NT2/D1 (cell line): ENCODE measurements at places on chromosomes 5 and 9.
A peak's percentile ranks its signal among the peaks of the same experiment; 100 is the strongest.

DNA sequence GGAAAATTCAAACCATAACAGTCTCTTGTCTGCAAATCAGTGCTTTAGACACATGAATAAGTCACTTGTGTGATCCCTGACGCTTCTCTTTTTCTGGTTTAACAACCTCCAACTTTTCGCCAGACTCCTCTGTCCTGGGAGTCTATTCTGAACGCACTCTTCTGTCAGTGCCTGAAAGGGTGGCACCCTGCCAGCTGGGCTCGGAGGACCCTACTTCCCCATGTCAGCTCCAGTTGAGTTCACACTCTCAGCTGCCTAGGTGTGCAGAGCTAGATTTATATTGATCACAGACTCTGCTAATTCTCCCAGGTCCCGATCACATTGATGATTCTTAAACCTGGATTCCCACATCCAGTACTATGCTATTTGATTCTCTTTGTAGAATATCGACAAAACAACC, 649.1 kb downstream of the BNC2 start:
- DNase-seq: no peak

- DNase-seq: no peak
Measured at GRCh38 chr9:104882086-104882485, 45.9 kb downstream of the ABCA1 start.

DNA sequence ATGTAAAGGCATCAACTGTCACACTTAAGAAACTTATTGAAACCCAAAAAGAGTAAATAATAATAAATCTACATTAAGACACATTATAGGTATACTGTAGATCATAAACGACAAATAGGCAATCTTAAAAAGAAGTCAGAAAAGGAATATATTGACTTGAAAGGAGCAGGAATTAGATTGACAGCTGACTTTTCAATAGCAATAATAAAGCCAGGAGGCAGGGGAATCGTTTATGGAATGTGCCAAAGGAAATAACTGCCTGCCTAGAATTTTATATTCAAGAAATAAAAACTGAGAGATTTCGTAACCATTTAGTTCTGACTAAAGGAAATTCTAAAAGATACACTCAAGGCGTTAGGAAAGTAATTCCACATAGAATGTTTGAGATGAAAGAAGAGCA, 21.7 kb upstream of the ACSL6 start:
- no peak for DNase-seq

DNA sequence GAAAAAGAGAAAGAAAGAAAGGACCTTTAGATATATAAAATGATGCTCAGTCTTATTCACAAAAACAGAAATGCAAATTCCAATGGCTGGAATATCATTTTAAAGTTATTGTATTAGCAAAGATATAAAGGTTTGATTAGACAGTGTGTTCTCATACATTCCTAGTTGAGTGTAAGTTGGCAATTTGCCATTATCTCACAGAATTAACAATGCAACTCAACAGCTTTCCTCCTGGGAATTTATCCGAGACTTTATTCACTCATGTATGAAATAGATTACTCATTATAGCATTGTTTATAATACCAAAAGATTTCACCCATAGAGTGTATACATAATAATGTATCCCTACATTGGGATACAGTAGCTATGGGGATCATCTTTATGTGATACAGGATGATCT, 27.1 kb upstream of the MLLT3 start:
- DNase-seq: no peak

GRCh38 chr9:123450996-123451395, 95.0 kb downstream of the CRB2 start:
- DNase-seq: no peak

DNA sequence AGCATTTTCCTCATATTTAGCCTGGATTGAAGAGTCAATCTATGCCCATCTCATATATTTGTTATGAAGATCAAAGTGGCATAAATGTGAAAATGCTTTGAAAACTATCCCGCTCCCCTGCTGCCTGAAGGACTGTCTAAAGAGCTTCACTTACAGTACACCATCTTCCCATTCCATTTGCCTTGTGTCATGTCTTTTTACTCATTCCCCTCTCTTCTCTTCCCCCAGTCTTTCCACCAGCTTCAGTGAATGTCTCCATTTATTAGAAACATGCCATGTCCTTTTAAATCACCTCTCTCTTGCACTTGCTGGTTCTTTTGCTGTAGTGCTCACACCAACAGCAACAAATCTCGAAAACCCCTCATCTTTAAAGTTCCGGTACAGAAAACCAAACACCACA, 192.7 kb upstream of the SGCD start:
- DNase-seq: no peak

DNA sequence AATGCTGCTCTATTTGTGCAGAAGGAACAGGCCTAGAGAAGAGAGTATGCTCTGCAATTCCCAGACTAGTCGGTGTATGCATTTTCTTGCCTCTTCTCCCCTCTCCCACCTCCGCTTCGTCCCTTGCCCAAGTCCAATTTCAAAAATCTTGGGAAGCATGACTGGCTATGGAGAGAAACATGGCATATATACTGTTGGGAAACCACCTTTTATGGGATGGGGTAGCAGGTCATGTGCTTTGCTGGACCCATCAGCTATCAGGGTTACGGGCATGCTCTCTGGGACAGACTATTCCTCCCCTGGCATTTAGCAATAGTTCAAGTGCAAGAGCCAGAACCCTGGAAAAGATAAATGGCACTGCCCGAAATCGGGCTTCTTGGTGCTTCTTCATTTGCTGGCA, 12.0 kb downstream of the ISL1 start:
- DNase-seq: no peak

GRCh38 chr5:79809743-79810142, 120.1 kb downstream of the CMYA5 start:
- no peak for DNase-seq

- DNase-seq: no peak
Measured at GRCh38 chr5:57032151-57032551, 80.2 kb upstream of the MIER3 start.

GRCh38 chr9:137879566-137880150, 2.1 kb downstream of the CACNA1B start:
- no peak for DNase-seq

DNA sequence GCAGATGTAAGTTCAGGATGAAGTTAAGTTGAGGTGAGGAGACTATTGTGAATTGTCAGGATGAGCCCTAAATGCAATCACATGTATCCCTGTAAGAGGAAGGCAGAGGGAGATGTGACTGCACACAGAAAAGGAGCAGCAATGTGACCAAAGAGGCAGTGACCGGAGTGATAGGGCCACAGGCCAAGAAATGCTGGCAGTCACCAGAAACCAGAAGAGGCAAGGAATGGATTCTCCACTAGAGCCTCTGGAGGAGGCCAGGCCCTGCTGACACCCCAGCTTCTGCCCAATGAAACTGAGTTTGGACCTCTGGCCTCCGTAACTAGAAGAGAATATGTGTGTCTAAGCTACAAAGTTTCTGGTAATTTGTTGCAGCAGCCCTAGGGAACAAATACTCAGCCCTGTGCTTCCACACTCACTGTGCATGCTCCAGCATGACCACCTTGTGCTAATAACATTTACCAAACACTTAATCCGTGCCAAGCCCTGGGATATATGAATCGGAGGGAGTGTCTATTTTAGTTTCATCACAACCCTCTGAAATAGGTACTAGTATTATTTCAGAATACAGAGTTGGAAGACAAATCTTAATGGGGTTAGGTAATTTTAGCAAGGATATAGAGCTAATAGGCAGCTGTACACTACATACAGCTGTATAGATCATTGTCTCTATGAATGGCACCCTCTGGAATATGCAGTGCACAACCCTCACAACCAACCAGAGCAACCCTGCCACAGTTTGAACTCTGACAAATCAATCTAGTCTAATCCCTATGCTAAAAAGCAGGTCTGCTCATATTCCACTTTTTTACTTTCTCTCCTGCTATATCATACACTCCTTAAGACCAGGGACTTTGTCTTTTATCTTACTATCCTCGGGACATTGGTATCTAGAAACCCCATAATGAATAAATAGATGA, 7.8 kb upstream of the GPX8 start:
- no peak for DNase-seq

- no peak for DNase-seq
Measured at GRCh38 chr9:33129886-33130881, 37.0 kb downstream of the B4GALT1 start.

- no peak for DNase-seq
Measured at GRCh38 chr5:31049461-31049860, 144.0 kb upstream of the CDH6 start.

GRCh38 chr5:172059661-172060100, 53.2 kb upstream of the FBXW11 start:
- DNase-seq: no peak

DNA sequence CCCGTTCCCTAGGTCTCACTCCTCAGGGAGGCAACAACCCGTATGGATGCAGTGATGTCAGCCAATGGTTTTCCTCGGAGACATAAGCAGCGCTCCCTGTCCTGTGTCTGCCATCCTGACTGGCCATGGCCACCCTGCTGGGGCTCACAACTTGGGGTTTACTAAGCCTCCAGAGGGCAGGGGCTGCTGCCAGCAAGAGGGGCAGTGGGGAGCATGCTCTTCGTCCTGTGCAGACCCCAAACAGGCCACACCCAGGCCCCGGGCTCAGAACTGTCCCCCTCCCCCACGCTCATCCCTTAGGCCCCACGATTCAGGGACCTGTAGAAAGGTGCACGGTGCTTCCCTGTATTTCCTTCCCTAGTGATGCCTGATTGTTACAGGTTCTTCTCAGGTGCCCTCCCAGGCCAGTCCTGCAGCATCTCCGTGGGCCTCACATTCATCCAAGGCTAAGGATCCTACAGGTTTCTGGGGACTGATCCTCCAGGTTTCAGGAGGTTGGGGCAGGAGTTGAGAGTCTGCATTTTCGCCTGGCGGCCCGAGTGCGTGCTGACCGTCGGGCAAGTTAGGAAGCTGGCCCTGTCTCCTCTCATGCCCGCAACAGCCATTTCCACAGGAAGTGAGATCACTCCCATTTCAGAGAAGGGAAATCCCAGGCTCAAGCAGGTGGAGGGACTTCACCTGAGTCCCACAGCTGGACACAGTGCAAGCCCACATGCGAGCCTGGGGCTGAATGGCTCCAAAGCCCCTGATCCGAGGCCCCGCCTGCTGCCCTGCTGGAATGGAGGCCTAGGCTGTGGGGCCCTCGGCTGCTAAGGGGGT, 217.6 kb downstream of the ROR2 start:
- DNase-seq: no peak

GRCh38 chr9:124782661-124783574, 6.0 kb downstream of the OLFML2A start:
- no peak for DNase-seq

DNA sequence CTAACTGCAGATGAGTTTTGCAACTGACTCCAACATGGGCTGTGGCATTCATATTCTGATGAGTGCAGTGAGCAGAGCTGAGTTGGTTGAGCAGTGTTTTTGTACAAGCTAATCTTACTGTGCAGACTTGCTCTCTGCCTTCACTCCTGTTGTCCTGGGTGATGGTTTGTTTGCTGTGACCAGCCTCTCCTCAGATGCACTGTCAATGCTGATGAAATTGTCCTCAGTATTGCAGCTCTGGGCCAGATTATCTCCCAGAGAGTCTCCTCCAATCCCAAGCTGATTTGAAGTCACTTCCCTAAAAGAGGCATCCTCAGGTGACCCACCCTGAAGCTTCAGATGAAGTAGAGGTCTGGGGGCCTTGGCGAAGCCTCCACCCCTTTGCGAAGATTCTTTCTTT, 581.8 kb downstream of the ACTL7B start:
- no peak for DNase-seq

GRCh38 chr5:45741110-45741509, 44.9 kb upstream of the HCN1 start:
- peak; percentile 6 for DNase-seq

DNA sequence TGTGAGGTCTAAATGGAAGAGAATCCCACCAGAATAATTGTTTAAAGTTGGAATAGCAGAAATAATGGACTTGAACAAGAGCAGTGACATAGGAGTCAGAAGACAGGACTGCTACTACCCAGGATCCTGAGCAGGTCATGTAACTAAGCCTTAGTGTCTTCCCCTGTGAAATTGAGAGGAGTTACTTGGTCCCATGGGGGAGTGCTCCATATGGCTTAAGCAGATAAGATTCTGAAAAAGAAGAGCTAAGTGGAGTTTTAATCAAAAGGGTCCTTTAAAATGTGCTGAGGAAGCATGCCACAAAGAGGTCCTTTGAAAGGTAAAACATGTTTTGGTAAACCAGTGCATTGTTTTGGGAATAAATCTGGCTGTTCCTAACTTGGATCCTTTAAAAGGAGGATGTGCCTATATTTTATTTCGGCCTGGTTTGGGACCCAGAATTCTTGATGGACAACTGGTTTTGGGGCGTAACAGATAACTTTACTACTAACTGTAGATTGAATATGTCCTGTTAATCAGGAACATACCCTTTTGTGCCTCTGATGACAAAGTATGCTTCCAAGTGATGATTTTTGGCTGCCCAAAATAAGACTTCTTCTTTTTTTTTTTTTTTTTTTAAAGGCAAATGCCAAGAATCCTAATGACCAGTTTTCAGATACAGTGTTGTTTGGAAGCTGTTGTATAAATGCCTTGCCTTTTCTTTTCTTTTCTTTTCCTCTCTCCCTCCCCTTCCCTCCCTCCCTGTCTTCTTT, 5.7 kb downstream of the RCL1 start:
- DNase-seq: no peak

- peak; percentile 57 for DNase-seq
Measured at GRCh38 chr9:90053027-90053426, 448.2 kb downstream of the GADD45G start.

DNA sequence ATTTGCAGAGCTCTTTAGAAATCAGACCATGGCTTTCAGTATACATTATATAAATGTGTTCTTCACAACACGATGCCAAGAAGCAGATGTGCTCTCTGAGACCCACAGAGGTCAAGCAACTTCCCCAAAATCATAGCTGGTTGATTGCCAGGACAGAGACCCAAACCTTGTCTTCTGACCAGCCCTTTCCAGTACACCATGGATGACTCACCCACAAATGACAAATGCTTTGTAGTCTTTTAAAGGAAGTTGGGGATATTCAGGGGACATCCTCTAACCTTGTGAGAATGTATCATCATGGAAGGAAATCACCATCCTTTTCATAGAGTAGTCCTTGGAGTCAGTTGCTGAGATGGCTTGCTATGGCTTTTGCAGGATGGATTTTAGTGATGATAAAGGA, 30.1 kb downstream of the ZNF462 start:
- no peak for DNase-seq

GRCh38 chr5:173637340-173637739, 20.9 kb upstream of the BOD1 start:
- DNase-seq: no peak

- DNase-seq: no peak
Measured at GRCh38 chr9:76751001-76751400, 13.2 kb upstream of the PCA3 start.

GRCh38 chr9:130905125-130905901, 8.7 kb upstream of the QRFP start:
- no peak for DNase-seq

DNA sequence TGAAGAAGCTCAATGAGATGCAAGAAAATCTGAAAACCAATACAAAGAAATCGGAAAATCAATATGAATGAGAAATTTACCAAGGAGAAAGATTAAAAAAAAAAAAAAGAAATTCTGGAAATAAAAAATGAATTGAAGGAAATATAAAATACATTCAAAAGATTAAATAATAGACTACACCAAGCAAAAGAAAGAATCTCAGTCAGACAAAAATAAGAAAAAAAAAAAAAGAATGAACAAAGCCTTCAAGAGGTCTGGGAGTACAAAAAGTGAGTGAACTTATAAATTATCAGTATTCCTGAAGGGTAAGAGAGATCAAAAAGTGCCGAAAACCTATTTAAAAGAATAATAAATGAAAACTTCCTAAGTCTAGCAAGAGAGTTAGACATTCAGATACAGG, 14.9 kb downstream of the CPLANE1 start:
- DNase-seq: no peak

- no peak for DNase-seq
Measured at GRCh38 chr5:102231693-102232619, 64.1 kb downstream of the SLCO4C1 start.
